Uterine smooth muscle cell (primary cell): ENCODE measurements at places on chromosomes 2 and 18. TPM values are rescaled to one million over a fixed set of nuclear protein-coding genes. Genes with fewer than 3 reads are reported as not detected.

IGFBP2 gene
- 119 and 136 TPM in 2 replicates for total RNA-seq

SMAD2 gene
- 107 and 112 TPM in 2 replicates for total RNA-seq

INHBB gene
- total RNA-seq: not detected in 2 replicates

POTEJ gene
- not detected in 2 replicates for total RNA-seq

COA5 gene
- 20.9 and 30.9 TPM in 2 replicates for total RNA-seq

ACTG2 gene
- 2.9 and 6.2 TPM in 2 replicates for total RNA-seq

SLC11A1 gene
- 0.11 and 0.25 TPM in 2 replicates for total RNA-seq

B3GNT7 gene
- total RNA-seq: 0.11 and 0.12 TPM in 2 replicates

ADRA2B gene
- total RNA-seq: under 0.01 TPM in 1 of 2 replicates, not detected in the other

ADD2 gene
- 0.37 and 0.55 TPM in 2 replicates for total RNA-seq

FAP gene
- 206 and 269 TPM in 2 replicates for total RNA-seq

SLC66A2 gene
- 37.0 and 42.7 TPM in 2 replicates for total RNA-seq

KCNE4 gene
- 12.6 and 13.9 TPM in 2 replicates for total RNA-seq

MAIP1 gene
- total RNA-seq: 19.6 and 24.1 TPM in 2 replicates

MERTK gene
- total RNA-seq: 0.11 and 0.37 TPM in 2 replicates

VWA3B gene
- total RNA-seq: not detected in 2 replicates

ABHD1 gene
- under 0.01 TPM in 2 replicates for total RNA-seq

ANKAR gene
- total RNA-seq: 3.7 and 6.0 TPM in 2 replicates

MFSD6 gene
- 10.7 and 12.2 TPM in 2 replicates for total RNA-seq

CYRIA gene
- total RNA-seq: 8.7 and 18.1 TPM in 2 replicates

FAM237A gene
- not detected in 2 replicates for total RNA-seq

CHRND gene
- total RNA-seq: not detected in 2 replicates

ALKAL2 gene
- total RNA-seq: not detected in 2 replicates

ARPC2 gene
- total RNA-seq: 300 and 448 TPM in 2 replicates

IL1B gene
- 0.77 and 1.7 TPM in 2 replicates for total RNA-seq

NETO1 gene
- not detected in 2 replicates for total RNA-seq

C2orf66 gene
- total RNA-seq: under 0.01 and 0.12 TPM in 2 replicates

ABCG5 gene
- not detected in 2 replicates for total RNA-seq

TMEM169 gene
- total RNA-seq: 0.37 and 0.66 TPM in 2 replicates

IL36A gene
- not detected in 2 replicates for total RNA-seq

CIDEA gene
- total RNA-seq: 5.2 and 12.1 TPM in 2 replicates

PTPN18 gene
- total RNA-seq: 11.0 and 16.0 TPM in 2 replicates

ATOH8 gene
- 4.5 and 5.1 TPM in 2 replicates for total RNA-seq

DPP10 gene
- total RNA-seq: not detected in 2 replicates

DYSF gene
- 0.66 and 1.00 TPM in 2 replicates for total RNA-seq

GRB14 gene
- 0.89 and 1.00 TPM in 2 replicates for total RNA-seq

SF3B6 gene
- total RNA-seq: 139 and 147 TPM in 2 replicates

CYP27C1 gene
- not detected in 2 replicates for total RNA-seq
